ENCODE measurements at places on chromosomes 1 and 21.

GRCh38 chr1:219805191-219805590, 123.2 kb downstream of the SLC30A10 start:
- DNase-seq, result no peak

DNA sequence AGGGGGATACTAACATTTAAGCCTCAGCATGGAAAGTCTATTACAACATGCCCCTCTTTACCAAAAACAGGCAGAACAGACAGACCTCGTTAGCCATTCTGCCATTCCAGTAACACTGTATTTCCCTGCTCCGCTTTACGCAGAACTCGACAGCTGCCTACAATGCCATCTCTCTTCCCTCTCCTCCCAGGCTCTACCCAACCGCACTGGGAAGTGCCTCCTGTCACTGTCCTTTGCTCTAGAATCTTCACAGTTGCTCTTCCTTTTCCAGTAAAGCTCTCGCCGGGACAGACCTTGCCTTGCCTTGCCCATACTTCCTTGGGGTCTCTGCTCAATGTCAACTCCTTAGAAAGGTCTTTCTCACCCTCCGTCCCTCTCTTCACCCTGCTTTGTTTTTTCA, 22.8 kb downstream of the COA6 start:
- no peak for DNase-seq

DNA sequence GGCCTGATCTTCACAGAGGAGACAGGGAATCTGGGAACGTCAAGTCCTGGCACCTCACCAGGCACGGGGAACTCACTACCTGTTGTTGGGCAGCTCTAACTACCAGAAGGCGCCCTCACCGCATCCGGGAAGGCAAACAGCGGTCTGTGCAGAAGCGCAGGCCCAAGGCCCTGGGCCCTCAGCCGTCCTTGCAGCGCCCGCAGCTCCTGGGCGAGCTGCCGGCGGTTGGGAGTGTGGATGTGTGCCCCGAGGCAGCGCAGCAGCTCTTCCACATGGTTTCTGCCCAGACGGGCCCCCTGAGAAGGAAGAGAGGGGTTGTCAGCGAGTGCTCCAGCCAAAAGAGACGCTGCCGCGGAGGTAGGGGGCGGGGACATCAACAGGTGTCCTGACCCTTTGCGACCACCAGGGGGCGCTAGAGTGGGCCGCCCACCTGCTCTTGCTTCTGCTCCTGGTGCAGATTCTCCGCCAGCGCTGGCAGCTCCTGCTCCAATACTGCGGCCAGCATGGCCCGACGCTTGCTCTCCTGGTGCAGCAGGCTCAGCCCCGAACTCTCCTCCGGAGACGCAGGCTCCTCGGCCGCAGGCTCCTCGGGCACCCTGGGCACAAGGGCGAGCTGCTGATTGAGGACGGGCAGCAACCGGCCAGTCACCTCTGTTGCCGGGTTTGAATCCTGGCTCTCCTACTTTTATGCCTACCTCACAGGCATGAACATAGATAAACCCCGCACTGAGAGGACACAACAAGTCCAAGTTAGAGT, 9.3 kb downstream of the MAP3K6 start:
- DNase-seq, result peak; percentile 98

GRCh38 chr1:108591466-108591865, 31.6 kb downstream of the EEIG2 start:
- DNase-seq, result no peak

GRCh38 chr21:15564907-15565306, 164.9 kb upstream of the USP25 start:
- DNase-seq, result no peak

GRCh38 chr1:112998592-112999235, 42.7 kb upstream of the SLC16A1 start:
- no peak for DNase-seq

DNA sequence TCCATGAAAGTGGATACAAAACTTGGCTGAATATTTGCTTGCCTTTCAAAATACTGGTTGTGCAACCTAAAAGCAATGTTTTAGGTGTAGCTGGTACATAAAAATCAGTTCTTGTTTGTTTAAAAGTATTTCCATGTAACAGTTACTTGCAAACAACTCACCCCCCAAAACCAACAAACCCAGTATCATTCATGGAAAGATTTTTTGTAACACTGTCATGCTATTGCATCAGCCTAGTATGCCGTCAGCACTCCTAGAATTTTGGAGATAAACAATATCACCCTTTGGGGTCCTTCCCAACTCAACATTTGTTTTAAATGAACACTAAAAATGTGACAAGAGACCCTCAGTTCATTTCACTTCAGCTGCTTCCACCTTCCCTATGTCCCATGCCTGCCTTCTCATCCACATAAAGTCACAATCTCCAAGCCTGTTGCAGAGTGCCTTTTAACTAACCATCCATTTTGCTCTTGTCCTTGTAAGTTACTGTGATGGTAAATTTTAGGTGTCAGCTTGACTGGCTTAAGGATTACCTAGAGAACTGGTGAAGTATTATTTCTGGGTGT, 425.3 kb downstream of the DUSP10 start:
- DNase-seq, result no peak

DNA sequence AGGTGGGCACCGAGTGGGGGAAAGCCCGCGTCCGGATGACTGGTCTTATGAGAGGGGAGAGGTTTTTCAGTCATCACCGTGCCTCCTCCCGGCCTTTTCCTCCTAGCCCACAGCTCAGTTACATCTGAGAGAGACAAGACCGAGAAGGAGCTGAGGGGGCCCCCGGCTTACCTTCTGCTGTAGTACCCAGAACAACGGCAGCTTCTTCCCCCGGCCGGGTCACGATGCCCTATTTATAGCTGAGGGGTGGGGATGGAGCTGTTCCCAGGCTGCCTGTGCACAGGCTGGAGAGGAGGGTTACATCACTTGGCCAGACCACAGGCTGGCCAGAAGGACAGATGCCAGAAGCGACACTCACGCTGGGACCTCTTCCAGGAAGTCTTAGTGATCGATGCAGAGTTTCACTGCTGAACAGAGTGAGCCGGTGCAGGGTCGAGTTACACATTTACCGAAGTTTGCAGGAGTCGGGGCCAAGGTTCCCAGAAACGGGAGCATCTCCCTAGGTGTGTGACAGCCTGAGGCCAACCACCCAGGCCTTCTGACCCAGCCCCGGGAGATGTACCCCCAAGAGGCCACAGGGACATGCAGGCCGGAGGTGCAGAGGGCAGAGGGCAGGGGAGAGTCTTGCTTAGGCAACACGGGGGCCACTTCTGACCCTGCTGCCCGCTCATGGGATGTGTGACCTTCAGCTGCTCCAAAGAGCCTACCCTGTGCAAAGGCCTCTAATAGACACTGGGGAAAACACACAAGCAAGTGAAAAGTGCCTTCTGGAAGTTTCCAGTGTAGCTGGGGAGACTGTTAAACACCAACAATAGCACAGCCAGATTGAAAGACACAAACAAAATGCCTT, at the start of gene AGT:
TSS of gene AGT (minus strand) at position 208 of the 850 bp plus-strand sequence. CDS start 3,299 bp downstream, outside the sequence.
- DNase-seq, result no peak

GRCh38 chr1:154398141-154398540, 7.0 kb upstream of the IL6R start:
- no peak for DNase-seq

DNA sequence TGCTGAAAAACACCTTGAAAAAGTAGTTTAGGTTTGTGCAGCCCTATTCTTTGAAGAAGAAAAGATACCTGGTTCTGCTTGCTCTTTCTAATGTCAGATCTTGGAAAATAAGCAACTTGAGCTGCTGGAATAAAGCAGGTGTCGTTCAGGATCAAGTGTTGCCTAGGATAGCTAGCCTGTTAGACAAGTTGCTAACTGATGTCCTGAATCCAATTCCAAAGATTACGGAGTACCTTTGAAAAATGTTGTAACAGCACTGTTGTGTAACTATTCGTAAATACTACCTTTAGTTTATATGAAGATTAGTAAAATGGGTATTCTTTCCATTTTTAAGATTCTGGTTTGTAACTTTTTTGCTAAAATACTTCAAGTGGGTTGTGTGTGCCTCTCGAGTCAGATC, 151.5 kb downstream of the CLEC20A start:
- no peak for DNase-seq

GRCh38 chr1:240046000-240046399, 45.7 kb upstream of the FMN2 start:
- no peak for DNase-seq

DNA sequence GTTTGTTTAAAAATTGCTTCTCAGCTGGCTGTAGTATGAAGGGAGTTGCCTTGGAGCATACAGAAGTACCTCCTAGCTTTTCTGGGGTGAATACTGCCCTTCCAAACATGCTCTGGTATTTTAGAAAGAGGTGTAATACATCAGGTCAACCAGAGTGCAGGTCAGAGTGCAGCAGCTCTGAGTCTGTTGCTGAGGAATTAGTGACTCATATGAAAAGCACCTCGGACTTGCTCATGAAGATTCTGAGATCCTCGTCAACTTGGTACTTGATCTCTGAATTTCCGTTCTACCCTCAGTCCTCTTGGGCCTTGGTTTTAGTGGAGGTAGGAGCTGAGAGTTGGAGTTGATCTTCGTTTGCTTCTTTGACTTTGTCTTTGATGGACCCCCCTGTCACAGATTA, 67.3 kb downstream of the NOS1AP start:
- DNase-seq, result no peak

DNA sequence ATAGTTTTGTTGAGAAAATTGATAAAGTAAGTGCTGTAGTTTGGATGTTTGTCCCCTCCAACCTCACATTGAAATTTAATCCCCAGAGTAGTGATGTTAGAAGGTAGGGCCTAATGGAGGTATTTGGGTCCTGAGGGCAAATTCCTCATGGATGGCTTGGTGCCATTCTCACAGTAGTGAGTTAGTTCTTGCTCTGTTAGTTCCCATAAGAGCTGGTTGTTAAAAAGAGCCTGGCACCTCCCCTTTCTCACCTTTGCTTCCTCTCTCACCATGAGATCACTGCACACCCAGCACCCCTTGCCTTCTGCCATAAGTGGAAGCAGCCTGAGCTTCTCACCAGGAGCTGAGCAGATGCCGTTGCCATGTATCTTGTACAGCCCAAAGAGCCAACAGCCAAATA, 354.8 kb upstream of the NFIA start:
- DNase-seq, result no peak

GRCh38 chr1:35505911-35506798, 51.0 kb downstream of the KIAA0319L start:
- DNase-seq, result peak; percentile 20

GRCh38 chr1:39081271-39082009, 55.3 kb downstream of the NDUFS5 start:
- no peak for DNase-seq

DNA sequence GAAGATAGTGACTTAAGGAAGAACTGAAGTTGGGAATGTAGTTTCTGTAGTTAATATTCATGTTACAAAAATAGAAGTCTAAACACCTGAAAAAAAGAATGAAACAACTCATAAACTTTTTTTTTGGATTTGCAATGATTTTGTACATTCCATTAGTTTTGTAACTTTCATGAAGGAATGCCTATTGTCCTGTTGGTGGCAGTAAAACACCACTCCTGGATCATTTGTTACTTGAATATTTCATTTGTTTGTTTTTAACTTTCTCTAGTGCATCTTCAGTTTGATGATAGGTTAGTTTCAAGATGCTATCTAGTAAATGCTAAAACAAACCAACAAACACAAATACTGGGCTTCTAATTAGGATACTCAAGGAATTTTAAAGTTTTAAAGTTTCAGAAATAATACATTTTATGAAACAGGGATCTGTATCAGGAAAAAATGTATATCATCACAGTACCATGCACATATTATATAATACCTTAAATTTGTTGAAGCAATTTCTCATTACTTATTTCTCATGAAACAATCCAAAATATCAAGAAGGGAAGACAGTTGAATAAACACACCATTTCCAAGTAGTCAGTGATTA, 229.7 kb upstream of the CACYBP start:
- DNase-seq, result no peak
